ENCODE measurements at places on chromosomes 7 and 10.

GRCh38 chr10:131576341-131577177, 265.0 kb upstream of the TCERG1L start:
- no peak for DNase-seq

DNA sequence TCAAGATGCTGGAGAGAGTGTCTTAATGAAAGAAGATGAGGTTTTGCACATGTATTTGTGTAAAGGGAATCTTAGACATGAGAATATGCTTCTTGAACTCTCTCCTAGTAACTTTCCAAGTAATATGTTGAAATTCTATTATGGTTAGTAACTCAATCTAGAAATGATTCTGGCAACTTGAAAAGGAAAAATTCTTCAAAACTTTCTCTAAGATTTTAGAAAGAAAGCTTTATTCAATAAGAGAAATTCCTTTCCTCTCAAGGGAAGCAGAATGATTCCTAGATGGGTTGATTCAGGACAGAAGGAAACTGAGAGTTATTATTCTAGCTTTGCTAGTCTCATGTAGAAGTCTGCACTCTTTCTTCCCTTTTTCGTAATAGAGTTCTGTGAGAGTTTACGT, 364.3 kb upstream of the PLXDC2 start:
- DNase-seq: no peak

DNA sequence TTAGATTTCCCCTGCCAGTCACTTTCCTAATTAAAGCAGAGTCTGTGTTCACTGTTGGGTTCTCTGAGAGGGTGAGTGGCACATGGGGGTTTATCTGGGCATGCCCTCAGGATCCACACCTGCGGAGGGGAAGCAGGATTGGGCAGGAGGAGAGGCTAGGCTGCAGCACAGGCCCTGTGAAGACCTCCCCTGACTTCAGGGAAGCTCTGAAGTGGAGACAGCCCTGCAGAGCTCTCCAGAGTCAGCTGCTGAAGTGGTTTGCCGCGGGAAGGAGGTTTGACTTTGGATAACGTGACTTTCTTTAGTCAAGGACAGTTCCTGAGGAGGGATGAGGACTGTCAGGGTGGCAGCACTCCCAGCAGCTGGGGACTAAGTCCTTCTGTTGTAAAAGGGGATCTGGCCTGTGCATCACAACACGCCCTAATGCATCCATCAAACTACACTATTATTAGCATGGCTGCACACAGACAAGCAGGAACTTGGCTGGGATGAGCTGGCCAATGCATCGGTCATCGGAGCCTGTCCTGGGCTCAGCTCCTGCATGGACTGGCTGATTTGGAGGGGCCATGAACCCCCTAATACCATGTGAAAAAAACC, 50.9 kb upstream of the LEP start:
- no peak for DNase-seq

DNA sequence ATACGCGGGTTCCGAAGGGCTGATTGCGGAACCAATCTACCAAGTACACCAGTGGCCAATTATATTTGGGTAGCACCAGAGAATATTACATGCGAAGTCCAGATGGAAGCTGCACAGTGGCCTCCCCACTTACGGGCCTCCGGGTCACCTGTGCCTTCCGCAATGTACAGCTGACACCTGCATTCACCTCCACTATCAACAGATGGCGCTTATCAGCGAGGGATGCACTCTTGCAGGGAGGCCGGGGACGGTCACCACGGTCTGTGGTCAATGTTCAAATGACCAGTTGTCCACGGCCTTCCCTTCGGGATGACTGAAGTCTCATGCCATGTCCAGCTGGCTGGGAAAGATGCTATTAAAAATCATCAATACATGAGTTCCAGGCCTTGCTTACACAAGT, 47.6 kb downstream of the SLIT1 start:
- DNase-seq: no peak

GRCh38 chr7:131365838-131366237, 38.2 kb downstream of the MKLN1 start:
- no peak for DNase-seq

GRCh38 chr10:78212060-78212785, 178.6 kb downstream of the RPS24 start:
- no peak for DNase-seq

DNA sequence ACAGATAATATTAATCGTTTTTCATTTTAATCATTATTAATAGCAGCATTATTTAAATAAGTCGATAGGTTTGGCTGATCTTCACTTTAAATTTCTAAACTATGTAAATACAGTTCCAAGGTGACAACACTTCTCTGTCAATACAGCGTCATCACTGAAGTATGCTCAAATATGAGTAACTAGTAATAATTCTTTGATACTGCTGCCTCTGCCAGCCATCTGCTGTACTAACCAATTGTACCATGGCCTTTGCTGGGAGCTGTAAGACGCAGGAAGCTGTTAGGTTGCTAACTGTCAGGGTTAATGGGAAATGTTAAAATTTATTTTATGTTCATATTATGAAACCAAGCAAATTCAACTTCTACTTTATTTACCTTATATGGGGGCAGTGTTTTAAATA, 1650.5 kb upstream of the LRRTM3 start:
- no peak for DNase-seq

DNA sequence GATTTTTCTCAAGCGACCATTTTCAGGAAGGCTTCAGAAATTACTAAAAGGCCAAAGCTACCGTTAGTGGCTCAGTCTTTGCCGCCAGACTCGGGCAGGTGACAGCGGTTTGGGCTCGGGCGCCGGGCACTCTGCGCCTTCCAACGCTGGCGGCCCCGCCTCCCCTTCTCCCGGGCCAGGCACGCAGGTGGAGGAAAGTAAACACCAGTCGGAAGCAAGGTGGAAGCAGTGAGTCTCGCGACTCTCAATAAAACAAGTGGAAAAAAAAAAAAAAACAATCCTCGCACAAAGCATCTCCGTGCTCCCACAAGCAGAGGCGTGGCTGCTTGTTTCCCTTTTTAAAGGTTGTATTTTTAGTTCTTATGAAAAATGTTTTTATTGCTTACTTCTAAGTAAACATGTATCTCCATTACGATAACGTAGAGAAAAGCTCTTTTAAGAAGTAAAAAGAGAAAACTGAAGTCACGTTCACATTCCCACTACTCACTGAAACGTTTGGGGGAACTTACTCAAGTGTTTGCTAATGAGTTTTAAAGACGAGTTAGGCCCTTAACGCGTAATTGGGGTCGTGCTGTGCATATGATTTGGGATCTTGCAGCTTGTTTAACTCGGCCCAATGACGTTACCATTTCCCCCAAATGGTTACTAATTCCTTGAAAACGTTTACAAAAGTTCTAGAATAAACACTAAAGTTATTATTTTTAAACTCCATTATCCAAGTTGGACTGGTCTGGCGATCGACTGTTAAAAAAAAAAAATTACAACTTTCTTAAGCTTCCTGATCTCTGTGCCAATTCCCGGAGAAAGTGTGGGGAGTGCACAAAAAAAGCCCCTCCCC, 864 bp downstream of the CDCA7L start:
- DNase-seq: peak; percentile 24

DNA sequence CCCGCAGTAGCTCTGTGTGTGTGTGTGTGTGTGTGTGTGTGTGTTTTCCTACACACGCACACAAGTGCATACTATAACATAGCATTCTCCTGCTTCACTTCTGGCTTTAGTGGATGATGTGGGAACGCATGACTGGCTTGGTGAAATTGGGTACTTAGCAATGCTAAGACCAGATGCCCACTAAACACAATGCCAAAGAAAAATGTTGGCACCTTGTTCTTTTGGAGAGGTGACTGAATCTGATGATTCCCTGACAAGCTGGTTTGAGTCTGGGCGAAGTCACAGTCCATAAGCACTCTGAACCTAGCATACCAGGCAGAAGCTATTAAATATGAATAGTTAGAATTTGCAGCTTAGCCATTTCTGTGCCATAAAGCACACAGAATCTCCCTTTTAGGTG, 68.0 kb upstream of the CDCA7L start:
- no peak for DNase-seq

- DNase-seq: no peak
Observed at GRCh38 chr10:92027141-92027540, 103.6 kb downstream of the BTAF1 start.

- no peak for DNase-seq
Observed at GRCh38 chr7:8386926-8387550, 46.4 kb upstream of the NXPH1 start.

DNA sequence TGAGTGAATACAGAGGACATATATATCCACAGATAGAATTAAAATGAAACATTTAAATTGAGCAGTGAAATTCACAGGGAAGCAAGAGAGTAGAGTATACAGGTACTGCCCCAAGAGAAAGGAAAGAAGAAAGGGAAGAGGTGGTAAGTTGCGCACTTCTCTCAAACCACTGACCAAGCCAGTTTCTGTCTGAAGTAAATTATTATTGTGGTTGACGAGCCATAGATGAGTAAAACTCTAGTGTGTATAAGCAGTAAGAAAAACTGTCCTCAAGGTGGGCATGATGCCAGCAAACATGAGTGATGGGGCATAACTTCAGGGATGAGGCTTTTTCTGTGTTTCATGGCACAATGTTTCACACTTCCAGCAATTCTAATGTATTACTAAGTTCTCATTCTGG, 4.4 kb upstream of the BET1 start:
- no peak for DNase-seq

DNA sequence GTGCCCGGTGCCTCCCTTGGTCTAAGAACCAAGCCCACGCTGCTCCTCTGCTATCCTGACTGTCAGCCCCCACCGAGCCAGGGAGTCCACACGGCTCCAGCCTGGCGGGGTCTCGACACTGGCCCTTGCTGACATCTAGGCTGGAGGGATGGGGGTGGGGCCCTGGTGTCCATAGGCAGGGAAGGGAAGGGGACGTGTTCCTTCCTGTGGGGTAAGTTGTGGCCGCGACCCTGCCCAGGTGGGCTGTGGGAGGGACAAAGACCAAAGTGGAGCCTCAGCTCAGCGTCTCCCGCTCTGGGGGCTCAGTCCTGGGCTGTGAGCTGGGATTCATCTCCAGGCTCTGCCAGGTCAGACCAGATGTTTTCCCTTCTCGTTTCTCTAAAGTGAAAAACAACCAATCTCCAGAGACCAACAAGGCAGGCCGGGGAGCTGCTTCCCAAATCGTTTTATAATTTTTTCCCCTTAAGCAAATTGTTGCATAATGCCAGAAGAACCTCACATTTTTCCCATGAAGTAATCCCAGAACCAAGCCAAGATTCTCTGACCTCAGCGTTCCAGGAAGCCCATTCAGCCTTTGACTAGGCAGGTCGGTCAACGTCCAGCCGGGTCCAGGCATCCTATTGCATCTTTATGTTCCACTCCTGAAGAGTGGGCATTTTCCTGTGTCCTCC, 101.2 kb downstream of the RGS10 start:
- no peak for DNase-seq

DNA sequence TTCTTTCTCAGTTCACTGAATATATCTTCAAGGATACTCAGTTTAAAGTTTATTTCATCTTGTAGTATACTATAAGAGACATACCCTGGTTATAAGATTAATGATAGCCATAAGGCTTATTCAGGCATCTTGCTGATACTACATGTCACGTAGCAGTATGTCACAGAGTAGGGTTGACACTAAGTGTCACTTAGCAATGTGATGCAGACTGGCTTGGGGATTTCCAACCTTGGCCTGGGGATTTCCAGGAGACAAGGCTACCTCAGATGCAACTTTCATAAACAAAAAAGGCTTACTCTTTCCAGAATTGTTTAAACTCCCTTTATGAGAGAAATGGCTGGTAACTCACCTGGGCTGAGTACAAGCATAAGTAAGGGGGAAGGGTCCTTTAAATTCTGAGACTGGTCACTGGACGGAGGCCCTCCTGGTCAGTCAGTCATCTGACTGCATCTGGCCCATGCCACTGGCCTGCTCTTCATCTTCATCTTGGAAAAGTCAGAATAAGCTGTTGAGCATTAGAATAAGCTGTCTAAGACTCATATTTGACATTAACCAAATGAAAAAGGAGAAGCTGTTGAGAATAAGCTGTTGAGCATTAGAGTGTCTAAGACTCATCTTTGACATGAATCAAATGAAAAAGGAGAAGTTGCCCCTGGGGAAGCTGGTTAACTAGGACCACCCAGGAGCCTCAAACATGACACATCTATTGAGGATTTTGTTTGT, 9.5 kb downstream of the SLC13A1 start:
- no peak for DNase-seq

GRCh38 chr7:123115331-123115730, 84.4 kb downstream of the SLC13A1 start:
- DNase-seq: no peak

DNA sequence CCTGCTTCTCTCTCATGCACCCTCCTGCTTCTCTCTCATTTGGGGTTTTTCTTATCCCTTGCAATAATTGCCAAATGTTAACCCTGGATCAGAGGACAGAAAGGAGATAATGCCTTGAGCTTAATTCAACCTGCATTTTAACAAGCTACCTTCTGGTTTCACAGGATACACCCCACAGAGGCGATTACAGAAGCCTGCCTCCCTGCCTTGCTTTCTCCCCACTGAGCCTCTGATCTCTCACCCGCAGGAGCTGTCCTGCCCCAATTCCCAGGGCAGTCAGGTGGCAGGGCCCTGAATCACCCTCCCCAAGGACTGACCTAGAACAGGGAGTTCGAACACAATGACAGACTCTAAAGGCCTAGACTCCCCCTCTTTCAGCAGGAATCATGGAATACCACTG, 959.5 kb downstream of the GRID1 start:
- DNase-seq: no peak

DNA sequence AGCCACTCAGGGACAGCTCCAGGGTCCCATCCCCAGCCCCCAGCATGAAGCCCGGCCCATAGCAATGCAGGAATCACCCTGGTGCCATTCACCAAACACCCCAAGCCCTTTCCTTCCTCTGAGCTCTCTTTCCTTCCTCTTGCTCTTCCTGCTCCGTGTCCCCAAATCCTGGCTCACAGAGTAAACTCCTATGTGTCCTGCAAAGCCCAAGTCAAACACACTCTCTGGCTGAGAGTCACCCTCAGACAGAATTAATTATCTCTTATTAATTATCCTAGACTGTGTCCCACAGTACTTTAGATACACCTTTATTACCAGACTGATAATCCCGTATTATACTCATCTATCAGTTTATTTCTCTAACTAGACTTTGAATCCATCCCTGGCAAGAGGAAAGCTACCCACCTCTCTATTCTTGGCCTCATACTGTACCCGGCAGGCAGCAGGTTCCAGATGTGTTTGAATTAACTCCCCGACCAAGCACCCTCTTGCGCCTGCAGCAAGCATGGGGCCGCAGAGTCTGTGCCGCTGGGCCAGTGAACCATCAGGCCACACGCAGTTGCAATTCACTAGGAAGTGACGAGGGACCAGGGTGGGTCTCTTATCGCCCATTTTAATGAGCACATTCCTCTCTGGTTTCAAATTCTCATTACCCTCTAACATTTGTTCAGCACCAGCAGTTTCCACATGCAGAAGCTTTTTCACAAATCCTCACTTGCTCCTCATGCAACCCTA, 86.7 kb downstream of the PRKAG2 start:
- no peak for DNase-seq

- no peak for DNase-seq
Observed at GRCh38 chr7:101402081-101402779, 39.6 kb downstream of the COL26A1 start.

DNA sequence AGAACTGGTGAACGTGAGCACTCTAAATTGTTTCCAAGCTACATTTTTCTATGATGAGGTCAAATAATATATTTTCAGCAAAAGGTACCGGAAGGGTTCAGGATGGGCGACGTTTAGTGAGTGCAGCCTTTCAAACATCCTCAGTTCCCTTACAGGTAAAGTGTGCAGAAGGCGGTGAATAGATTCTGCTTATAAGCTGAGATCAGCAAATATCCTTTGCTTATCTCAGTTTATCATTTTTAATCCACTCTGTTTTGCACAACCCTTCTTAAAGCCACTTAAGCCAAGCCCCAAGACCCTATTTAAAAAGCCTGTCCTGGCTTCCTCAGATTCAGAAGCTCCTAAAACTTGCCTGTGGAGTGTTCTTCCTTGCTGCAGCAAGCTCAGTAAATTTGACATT, 103.1 kb upstream of the DGKB start:
- no peak for DNase-seq

GRCh38 chr10:132027423-132027983, 38.2 kb upstream of the JAKMIP3 start:
- DNase-seq: no peak
